CD4-positive, alpha-beta memory T cell (primary cell): ENCODE measurements at places on chromosomes 2 and 18.

DNA sequence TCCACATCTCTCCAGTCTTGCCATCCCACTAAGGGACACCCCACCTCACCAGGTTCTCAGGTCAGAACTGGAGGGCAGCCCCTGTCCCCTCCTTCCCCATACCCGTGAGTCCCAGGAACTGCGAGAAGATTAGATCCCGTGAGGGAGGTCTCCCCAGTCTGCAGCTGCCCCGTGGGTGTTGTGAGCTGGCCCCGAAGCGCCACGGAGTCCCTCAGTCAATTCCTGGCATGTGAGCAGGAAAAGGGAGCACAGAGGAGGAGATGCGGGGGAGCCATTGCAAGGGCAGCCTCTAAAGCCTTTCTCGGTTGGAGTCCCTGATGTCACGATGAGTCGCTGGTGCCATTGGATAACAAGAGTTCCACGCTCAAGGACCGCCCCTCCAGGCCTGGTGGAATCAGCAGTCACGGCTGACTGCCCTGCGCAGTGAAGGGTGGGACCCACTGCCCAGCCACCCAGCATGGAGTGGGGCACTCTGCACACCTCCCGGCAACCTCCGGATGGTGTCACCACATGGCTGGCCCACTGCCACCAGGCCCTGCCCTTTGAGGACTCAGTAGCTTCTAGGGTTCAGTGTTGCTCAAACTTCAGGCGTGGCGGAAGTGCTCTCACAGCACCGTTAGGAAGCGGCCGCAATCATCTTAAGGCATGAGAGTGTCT lies 434.9 kb upstream of the MYT1L start:
- no peak for DNase-seq

DNA sequence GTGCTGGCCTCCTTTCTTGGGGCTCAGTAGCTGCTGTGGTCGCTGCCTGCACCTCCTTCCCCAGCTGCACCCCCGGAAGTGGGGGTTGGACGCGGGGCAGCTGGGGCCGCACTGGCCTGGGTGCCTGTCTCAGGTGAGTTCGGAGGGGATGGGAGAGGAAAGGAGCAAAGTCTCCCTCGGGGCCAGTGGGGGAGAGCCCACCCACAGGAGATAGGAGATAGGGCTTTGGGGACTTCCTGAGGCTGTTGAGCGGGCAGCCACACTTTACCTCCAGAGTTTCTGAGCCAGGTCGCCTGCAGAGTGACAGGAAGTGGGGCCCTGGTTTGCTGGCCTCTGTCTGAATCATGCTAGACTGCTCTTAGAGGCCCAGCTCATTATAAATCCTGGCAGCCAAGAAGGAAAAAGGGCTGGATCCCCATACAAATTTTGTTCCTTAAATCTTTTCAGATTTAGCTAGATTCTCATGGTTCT lies 8.1 kb downstream of the MBP start:
- DNase-seq, result peak; percentile 79

DNA sequence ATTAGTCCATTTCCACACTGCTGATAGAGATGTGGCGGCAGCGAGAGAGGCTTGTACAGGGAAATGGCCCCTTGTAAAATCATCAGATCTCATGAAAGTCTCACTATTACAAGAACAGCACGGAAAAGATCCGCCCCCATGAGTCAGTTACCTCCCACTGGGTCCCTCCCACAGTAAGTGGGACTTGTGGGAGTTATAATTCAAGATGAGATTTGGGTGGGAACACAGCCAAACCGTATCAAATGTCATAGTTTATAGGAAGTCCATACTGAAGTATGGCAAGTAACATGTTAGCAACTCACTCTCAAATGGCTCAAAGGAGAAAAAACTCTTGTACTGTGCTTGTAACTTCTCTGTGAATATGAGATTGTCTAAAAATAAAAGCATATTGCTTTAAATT lies 56.1 kb downstream of the FARP2 start:
- DNase-seq, result no peak

GRCh38 chr18:70195852-70196434 lies 9.5 kb downstream of the RTTN start:
- no peak for DNase-seq

GRCh38 chr2:36582951-36583350 lies 15.0 kb downstream of the FEZ2 start:
- no peak for DNase-seq

- DNase-seq, result no peak
Measured at GRCh38 chr2:66834859-66835258, 399.9 kb downstream of the MEIS1 start.

- DNase-seq, result no peak
Measured at GRCh38 chr2:493228-493627, 184.0 kb downstream of the TMEM18 start.

- no peak for DNase-seq
Measured at GRCh38 chr18:68448736-68449135, 266.2 kb downstream of the TMX3 start.

GRCh38 chr18:1825296-1825695 lies 746.0 kb downstream of the METTL4 start:
- DNase-seq, result no peak

GRCh38 chr2:220785178-220785577 lies 786.9 kb downstream of the EPHA4 start:
- DNase-seq, result no peak

- DNase-seq, result no peak
Measured at GRCh38 chr18:2914185-2914880, 67.5 kb downstream of the EMILIN2 start.

DNA sequence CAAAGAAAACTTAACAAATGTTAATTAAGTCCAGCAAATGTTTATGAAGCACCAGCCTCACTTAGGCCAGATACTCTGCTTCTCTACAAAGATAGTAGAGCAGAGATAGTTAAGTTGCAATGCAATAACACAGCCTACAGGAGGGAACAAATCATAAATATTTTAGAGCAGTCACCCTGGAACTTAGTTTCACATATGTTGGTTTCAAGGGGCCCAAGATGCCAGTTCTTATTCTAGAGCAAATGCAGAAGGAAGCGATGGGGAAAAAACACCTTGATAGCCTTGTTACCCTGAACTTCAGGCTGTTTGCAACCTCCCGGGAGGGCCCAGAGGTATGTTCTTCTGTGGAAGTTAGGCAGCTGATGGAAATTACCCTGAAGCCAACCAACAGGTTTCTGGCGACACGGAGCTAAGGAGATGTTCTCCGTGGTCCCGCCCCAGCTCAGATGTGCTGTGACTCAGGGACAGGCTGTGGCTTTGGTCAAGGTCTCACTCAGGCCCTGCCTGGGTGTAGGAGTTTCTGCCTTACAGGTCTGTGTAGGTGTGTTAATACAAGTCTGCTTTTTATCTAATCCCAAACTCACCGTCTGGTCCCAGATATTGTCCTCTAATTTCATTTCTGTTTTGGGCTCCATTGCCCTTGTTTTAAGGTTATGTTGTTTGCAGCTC lies 3.8 kb downstream of the CTIF start:
- DNase-seq, result no peak

DNA sequence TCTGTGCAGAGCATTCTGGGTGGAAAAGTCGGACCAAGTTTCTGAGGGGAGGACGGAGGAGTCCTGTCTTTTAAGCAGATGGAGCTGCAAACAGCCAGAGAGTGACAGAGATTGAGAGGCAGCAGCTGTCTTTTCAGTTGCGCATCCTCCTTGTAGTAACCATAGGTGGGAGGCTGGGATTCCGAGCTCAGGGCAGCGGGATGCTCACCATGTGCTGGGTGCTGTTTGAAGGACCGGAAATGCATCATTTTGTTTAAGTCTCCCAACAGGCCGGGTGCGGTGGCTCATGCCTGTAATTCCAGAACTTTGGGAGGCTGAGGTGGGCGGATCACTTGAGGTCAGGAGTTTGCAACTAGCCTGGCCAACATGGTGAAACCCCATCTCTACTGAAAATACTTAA lies 93.4 kb downstream of the AGAP1 start:
- no peak for DNase-seq

DNA sequence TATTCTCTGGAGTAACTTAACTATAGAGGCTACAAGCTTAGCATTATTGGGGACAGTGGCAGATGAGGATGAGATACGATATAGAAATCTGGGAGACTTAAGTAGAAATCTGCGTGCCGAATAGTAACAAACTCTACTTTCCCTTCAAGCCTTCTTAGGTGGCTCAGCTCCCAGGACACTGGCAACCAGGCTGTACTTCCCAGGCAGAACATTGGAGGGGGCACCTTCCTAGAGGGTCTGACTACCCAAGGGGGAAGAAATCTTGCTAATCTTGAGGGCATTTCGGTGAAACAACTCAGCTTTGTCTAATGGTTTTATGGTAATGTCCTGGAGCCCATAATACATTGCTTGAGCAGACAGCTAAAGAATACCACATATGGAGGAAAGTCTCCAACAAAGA lies 126.2 kb upstream of the DTNA start:
- no peak for DNase-seq

DNA sequence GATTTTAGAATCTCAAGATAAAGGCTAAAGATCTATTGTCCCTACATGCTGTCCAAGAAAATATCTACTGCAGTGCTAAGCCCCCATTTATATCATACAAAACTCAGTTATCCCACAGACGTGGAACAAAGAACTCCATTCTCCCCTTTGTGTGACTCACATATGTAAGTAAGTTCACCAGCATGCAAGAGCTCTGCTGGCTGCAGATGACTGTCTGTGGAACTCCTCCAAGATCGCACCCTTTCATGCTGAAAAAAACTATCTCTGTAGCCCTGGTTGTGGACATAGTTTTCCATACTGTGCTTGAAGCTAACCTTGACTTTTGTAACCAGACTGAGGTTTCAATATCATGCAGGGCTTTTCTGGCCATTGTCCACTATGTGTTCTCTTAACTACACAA lies 207.1 kb downstream of the ZNF521 start:
- DNase-seq, result no peak

GRCh38 chr2:235614900-235615712 lies 121.3 kb downstream of the AGAP1 start:
- no peak for DNase-seq

GRCh38 chr2:170493426-170494097 lies 221.6 kb upstream of the SP5 start:
- DNase-seq, result no peak

- DNase-seq, result no peak
Measured at GRCh38 chr2:7061450-7061789, 144.2 kb downstream of the RNF144A start.

DNA sequence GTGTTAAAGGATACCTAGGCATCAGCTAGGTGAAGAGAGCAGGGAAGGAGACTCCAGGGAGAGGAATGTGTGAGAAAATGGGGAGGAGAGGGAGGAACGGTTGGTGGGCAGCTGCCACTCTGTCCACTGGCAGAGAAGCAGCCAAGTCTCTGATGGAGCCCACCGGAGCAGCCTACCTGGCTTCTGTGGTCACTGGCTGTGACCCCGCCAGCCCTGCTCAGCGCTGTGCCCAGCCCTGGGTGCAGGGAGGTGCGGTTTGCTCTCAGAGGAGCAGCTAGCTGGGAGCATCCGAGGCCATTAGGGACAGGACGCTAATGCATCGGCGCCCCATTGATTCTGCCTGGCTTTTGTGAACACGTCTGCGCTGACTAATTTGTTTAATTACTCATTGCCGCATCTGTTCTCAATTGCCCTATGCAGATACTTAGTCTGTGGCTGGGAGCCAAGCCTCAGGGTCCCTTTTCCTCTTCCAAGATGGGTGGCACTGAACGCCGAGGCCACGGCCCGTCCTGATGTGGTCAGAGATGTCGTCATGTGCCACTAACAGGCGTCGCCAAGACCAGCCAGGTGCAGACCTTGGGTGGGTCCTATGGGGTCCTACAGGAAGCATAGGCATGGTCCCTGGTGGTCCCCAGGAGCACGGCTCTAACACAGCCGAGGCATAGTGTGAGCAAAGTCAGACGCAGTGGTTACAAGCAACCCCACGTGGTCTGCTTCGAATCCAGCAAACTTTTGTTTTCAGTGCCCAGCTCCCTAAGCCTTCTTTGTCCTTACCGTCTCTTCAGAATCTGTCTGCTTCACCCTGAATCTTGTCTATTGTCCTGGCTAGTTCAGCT lies 82.0 kb downstream of the RRM2 start:
- DNase-seq, result no peak

DNA sequence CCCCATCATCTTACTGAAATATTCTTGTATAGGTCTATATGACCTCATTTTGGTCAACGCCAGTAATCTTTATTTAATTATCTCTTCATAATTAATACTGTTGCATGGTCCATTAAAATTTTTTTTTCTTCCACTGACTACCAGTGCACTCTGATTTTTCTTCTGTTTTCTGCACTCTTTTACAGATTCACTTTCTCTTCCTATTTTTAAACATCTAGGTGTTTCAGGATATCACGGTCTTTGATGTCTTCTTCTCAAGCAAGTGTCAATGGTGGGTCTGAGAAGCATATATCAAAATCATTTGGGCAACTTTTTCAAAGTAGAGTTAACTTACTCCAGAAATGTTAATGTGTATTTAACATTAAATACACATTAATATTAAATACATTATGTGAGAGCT lies 51.4 kb downstream of the CCDC141 start:
- DNase-seq, result no peak

GRCh38 chr2:134137182-134137611 lies 116.7 kb upstream of the MGAT5 start:
- DNase-seq, result no peak

- no peak for DNase-seq
Measured at GRCh38 chr18:13378150-13378549, 159.6 kb downstream of the LDLRAD4 start.

GRCh38 chr2:159137511-159138241 lies 148.8 kb downstream of the WDSUB1 start:
- DNase-seq, result no peak

GRCh38 chr2:84940088-84940470 lies 30.9 kb upstream of the KCMF1 start:
- no peak for DNase-seq

DNA sequence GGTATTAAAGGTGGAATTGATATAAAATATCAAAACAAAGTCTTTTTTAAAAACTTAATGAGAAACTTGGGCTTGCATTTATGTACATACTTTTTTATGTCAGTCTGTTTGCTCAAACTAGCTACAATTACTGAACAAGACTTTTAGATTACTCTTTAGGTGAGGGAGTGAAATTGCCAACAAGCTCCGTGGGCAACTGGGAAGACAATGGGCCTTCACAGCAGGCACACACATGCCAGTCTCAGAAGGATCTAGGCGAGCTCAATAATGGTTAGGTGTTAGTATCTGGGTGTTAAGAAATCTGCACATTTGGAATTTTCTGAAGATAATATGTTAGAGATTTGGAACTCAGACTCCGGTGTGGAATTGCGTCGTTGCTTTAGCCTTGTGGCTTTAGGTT lies 23.0 kb upstream of the MAL start:
- DNase-seq, result no peak

- peak; percentile 23 for DNase-seq
Measured at GRCh38 chr2:39379643-39380524, 57.2 kb downstream of the MAP4K3 start.

- no peak for DNase-seq
Measured at GRCh38 chr2:8152392-8153257, 529.2 kb upstream of the ID2 start.

- DNase-seq, result no peak
Measured at GRCh38 chr2:178327516-178327915, 123.5 kb downstream of the PRKRA start.

DNA sequence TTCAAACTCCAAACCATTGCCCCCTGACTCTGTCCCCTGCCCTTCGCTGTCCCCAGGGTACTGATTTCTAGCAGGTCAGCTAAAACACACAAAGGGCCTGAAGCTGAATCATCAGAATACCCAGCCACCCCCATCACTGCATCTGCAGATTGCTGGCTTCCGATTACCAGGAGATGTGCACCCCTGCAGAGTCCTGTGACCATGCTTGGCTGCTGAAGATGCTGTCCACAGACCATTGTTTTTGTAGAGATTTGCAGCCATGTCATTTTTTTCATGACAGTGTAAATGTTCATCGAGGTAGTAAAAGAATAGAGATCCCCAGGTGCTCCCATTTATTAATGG lies 463.3 kb downstream of the STK39 start:
- no peak for DNase-seq

- peak; percentile 66 for DNase-seq
Measured at GRCh38 chr18:48952287-48953103, 1.7 kb upstream of the SMAD7 start.

- no peak for DNase-seq
Measured at GRCh38 chr2:71746946-71747501, 293.7 kb downstream of the DYSF start.
